A549 (cell line): ENCODE measurements at places on chromosomes 1 and 21. TPM values are rescaled to one million over a fixed set of nuclear protein-coding genes. Genes with fewer than 3 reads are reported as not detected.

DNA sequence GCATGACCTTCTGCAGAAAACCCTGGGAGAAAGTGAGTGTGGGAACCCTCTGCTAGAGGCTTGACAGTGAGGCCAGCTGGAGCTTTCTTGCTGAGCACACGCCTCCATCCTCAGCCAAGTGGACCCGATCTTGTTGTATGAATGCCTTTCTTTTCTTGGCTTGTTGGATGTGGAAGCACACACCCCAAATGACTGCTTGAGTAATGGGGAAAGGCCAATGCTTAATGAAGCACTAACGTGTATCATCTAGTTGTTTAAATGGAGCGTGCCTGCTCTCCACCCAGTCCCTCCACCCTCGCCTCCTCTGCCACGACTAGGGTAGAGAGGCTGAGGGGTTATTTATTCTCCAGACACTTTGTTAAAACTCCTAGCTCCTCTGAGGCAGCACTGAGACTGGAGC lies 54.3 kb upstream of the IKBKE start:
- DNase-seq: no peak

GRCh38 chr21:44392916-44393315 lies 39.5 kb downstream of the TRPM2 start:
- peak; percentile 39 for DNase-seq

The OPTC gene
- polyA plus RNA-seq: not detected in 3 replicates

DNA sequence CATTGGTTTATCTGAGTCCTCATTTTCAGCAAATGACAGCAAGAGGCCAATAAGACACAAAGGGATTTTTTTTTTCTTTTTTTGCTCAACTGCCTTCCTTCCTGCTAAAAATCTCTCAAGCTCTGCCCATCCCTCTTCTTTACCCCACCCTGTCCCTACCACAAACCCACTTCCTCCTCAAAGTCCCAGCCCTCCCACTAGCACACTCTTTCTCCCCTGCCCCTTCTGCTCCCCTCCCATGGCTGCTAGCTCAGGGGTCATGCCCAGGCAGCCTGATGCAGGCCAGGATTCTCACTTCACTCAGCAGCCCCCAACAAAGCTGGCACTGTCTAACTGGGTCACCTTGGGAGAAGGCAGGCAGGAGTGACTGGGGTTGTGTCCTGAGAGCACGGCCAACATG lies 28.8 kb upstream of the PPP2R5A start:
- no peak for DNase-seq

The OR6N2 gene
- polyA plus RNA-seq: not detected in 3 replicates

DNA sequence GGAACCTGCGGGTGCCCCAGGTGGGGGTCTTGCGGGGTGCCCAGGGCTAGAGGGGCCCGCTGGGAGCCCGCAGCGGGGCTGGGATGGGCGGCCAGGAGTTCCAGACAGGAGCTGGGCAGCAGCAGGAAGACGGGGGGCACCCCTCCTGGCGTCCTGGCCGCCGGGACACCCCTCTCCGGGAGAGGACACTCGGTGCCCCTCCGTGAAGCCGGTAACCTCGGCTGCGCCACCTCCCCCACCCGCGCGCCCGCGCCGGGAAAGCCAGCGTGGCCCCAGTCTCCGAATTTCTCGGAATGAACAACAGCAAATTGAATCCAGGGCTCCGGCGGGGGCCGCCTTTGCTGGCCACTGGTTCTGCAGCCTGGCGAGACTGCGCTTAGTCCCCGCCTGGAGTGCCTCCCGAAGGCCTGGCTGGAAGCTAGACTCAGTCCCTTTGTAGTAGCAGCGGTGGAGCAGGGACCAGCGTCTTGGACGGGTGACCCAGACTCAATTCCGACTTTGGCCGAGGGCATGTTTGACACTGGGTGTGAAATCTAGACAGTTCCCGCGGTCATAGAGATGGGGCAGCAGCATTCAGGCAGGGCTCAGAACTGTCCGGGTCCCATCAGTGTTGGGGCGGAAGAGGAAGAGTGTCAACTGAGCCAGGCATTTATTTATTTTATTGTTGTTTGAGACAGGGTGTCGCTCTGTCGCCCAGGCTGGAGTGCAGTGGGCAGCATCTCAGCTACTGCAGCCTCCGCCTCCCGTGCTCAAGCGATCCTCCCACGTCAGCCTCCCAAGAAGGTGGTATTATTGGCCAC lies 773 bp downstream of the IFNGR2 start:
- DNase-seq: no peak

DNA sequence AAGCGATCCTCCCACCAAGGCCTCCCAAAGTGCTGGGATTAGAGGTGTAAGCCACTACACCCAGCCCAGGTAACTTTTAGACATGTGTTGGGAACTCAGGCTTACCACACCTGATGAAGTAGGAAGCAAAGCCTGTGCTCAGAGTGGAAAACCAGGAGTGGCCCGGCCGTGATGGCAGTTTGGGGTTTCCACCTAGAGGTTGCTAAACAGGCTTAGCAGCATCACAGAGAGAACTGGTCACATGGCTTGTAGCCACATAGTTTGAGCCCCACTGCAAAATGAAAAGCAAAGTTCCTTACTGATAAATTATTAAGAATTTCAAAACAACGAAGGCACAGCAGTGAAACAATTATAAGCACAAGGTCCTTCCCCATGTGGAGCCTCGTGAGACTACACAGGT lies 142.6 kb upstream of the CXADR start:
- DNase-seq: no peak

DNA sequence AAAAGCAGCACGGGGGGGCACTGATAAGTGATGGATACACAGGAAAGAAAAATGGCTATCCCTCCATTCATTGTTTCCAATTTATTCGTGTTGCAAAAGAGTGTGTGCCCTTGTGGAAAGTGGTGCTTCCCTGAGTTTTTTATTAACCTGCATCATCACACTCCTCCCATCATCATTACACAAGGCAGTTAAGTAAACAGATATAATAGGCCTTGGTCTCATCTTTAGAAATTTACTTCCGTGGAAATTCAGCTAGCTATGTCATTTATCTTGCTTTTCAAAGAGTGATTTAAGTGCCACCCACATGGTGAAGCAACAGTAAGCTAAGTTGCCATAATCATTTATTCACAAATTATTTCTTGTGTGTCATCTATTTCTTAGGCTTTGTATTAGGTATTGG lies 473.3 kb downstream of the NEGR1 start:
- no peak for DNase-seq

DNA sequence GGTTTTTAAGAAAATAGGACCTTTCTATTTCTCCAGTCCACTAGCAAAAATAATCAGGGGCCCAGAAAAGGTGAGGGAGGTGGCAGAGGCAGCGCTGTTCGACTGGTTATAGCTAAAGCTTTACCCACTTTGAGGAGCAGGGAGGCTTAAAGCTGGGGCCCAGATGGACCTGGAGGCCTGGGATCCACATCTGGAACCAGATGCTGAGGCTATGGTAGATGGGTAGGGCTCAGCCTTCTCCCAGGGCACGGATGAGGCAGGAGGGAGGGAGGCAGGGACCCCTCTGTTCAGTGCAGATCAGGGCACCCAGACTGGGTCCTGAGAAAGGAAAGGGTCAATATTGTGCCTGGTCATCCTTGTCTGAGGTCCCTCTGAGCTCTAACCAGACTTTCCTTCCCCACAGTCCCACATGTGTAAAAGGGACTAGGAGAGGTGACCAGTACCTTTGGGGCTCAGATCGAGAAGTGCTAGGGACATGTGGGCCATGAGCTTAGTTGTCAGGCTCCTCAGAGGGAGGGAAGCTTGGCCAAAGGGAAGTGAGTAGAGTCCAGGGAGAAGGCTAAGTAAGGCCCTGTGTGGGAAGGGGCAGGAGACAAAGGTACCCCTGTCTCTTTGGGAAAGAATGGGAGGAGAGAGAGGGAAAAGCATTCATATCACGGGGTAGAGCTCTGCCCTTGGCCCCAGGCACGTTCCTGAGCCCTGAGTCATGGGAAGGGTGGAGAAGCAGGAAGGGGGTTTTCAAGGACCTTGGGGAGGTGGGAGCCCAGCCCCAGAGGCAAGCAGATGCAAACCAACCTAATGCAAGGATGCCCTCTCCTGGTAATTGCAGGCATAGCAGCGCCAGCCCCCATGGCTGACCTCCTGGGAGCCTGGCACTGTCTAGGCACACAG lies 15.4 kb downstream of the LMNA start:
- peak; percentile 76 for DNase-seq

DNA sequence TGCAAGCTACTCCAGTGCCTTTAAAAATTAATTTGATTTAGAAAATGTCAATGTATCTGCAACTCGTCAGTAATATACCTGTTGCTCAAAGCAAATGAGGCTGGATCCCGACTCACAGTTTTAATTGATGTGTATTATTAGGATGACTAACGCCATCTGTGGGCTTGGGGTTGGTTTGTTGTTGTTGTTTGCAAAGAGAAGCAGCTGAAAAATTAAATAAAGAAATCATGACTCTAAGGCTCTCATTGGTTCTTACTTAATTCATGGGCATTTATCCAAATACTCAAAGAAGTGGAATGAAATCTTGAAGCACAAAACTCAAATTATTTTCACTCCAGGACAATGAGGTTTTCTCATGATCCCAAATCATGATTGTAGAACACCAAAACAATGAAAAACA lies 46.4 kb downstream of the SEC16B start:
- no peak for DNase-seq

The IL24 gene
- 0.07 TPM in 1 of 3 replicates, not detected in the others for polyA plus RNA-seq

The NBPF4 gene
- polyA plus RNA-seq: 0.21 to 0.42 TPM (median 0.25 TPM) in 3 replicates

GRCh38 chr1:2037314-2037979 lies 12.8 kb upstream of the PRKCZ start:
- DNase-seq: no peak

The NPL gene
- 0.66 to 0.80 TPM (median 0.70 TPM) in 3 replicates for polyA plus RNA-seq

The BARHL2 gene
- not detected in 3 replicates for polyA plus RNA-seq

- no peak for DNase-seq
Observed at GRCh38 chr21:25615880-25616279, 8.6 kb upstream of the MRPL39 start.

DNA sequence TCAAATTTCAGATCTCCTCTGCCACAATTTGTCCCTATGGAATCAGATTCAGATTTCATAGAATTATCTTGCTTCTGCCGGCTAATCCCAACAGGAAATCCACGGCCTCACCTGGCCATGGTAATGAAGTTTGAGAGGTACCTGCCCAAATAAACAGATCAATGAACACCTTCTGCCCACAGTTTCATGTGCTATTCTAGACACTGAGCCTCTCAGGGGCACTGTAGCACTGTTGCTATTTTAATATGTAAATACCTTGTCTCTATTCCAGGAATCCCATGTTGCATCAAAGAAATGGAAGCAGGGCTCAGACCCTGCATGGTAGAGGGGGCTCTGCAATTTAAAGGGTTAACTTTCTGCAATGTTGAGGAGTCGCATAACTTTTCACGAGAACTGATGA lies 593.1 kb downstream of the PTBP2 start:
- DNase-seq: no peak

The GPR25 gene
- not detected in 3 replicates for polyA plus RNA-seq

DNA sequence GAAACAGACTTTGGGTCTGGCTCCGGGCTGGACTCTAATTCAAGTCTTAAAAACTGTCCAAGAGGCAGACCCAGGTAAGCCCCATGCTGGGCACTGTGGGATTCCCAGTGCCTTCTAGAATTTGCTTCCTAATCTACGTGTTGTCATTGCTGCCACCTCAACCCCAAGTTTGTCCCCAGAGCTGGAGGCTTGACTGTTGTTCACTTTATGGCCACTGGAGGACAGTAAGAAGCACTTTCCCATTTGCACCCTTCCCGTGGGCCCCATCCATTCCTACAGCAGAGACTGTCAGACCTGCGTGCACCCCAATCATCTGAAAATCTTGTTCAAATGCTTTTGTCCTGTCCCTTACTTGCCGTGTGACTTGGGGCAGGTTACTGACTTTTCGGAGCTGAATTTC lies 29.4 kb upstream of the VASH2 start:
- no peak for DNase-seq
